A549 (cell line): ENCODE measurements at places on chromosomes 2 and 18.

DNA sequence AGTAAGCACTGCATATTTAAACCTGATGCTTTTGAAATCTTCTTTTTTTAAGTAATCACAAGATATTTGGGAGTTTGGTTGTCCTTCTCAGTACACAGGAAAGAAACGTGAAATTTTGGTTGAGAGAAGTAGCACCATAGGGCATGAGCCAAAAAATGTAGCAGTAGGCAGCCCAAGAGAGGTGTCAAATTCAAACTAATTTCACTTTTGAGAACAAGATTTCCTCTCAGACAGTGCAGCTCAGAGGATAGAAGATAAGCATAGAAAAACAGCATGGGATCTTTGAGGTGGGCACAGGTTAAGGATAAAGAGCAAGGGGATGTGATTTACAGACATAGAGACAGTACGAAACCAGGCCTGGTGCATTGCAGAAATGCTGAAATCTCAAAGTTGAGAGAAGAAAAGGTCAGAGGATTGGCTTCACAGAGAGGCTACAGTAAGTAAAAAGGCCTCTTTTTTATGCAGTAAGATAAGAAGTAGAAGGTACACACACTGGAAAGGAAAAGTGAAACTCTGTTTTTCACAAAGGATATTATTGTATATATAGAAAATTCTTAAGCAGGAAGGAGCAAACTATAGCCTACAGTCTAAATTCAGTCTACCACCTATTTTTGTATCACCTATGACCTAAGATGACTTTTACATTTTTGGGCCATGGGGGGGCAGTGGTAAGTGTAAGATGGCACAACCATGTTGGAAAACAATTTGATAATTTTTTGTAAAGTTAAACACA lies 89.8 kb downstream of the PKP4 start:
- DNase-seq = no peak

DNA sequence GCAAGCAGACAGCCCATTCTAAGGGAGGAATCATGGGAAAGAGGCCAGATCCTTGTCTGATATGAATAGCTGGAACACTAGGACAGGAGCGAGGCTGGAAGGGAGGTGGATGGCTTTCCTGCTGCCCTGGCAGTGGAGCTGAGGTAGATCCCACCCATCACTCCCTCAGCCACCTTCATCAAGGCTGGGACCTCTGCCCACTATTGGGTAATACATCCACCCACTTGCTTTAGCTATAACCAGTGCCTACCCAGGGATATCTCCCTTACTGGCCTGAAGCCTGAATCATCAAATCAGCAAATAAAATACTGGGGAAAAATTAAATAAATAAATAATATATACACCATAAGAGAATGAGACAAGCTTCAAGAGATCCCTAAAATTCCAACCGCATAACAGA lies 183.2 kb upstream of the KYNU start:
- no peak for DNase-seq

- no peak for DNase-seq
Measured at GRCh38 chr2:19086231-19086651, 272.2 kb downstream of the OSR1 start.

- DNase-seq = no peak
Measured at GRCh38 chr2:215848698-215849097, 164.7 kb downstream of the MREG start.

DNA sequence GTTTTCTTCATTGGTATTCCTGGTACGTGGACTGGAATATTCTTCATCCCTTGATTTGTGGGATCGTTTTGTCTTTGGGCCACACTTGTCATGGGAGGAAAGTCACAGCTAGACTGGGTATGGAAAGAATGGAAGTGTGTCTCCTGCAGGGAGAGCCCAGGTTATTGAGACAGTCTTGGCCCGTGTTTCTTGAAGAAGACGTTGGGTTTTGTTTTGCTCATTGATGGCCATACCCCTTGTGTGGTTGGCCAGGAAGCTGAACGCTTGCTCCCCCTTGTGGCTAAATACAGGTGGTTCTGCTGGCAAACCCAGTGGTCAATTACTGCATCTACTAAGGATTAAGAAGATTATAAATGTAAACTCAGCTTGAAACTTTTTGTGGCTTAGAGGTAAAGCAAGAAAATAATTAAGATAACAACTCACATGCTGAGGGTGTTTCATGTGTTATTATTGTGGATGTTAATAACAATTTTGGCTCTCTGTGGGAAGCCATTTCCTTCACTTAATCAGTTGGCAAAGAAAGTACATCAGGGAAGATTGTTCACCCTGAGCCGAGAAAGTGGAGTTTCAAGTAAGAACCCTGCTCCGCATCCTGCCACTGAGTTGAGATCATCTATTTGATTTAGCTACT lies 91.8 kb downstream of the NEDD4L start:
- DNase-seq = peak; percentile 71

DNA sequence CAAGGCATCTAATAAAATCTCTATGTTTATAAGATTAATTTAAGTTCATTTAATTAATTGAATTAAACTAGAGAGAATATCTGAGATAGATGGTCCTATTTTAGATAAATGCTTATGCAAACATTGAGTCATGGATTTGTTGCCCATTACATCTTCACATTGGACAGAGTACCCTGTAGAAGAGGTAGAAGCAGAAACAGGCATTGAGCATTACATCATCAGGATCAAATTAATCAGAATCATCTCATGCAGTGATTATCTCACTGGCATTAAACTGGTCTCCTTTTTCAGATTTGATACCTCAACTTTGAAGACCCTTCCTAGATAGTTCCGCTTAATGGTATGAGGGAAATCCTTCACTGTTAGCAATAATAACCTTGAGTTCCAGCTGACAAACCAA lies 469.6 kb upstream of the VRK2 start:
- no peak for DNase-seq

- no peak for DNase-seq
Measured at GRCh38 chr2:9222239-9222892, 15.8 kb downstream of the ASAP2 start.

- no peak for DNase-seq
Measured at GRCh38 chr2:179850188-179850587, 11.2 kb downstream of the ZNF385B start.

GRCh38 chr2:226868331-226869162 lies 32.7 kb downstream of the RHBDD1 start:
- no peak for DNase-seq

- no peak for DNase-seq
Measured at GRCh38 chr2:36762764-36763490, 66.4 kb downstream of the VIT start.

DNA sequence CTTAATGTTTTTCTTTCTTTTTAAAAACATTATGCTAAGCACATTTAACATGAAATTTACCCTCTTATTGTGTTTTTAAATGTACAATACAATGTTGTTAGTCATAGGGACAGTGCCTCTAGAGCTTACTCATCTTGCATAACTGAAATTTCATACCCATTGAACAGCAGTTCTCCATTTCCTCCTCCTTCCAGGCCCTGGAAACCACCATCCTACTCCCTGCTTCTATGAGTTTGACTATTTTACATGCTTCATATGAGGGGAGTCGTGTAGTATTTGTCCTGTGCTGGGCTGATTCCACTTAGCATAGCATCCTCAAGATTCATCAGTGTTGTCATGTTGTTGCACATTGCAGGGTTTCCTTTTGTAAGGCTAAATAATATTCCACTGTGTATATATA lies 92.6 kb downstream of the SPATS2L start:
- DNase-seq = no peak

GRCh38 chr2:174122185-174122584 lies 126.1 kb downstream of the OLA1 start:
- no peak for DNase-seq

DNA sequence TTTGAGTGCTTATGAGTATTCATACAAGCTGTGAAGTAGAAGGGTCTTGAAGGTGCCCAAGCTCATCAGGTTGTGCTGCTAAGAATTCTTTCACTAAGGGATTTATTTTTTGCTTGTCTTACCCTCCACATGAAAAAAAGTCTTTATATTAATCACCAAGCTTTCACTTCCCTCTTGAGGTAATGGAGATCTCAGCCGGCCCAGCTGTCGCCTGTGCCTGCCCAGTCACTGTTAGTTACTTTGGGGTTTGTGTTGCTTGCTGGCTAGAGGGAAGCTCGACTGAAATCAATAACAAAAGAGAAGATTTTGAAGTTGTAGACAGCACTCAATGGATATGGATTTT lies 21.9 kb downstream of the MC2R start:
- DNase-seq = no peak

DNA sequence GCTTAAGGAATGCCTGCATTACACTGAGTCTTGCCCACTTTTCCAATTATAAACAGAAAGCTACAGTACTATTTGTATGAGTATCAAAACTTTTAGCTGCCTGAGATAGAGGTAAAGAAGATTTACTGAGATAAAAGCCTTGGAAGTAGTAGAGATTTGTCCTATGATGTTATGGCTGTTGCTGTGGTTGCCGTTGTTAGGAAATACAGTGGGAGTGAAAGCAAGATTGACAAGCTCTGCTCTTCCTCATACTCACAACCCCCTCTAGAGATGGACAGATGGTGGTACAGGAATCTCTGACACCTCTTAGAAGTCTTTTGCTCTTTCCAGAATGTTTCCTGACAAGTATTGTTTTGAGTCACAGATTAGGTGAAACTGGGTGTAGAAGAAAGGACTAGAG lies 242.5 kb downstream of the RPIA start:
- no peak for DNase-seq

- no peak for DNase-seq
Measured at GRCh38 chr2:126808929-126809328, 89.8 kb upstream of the TEX51 start.

DNA sequence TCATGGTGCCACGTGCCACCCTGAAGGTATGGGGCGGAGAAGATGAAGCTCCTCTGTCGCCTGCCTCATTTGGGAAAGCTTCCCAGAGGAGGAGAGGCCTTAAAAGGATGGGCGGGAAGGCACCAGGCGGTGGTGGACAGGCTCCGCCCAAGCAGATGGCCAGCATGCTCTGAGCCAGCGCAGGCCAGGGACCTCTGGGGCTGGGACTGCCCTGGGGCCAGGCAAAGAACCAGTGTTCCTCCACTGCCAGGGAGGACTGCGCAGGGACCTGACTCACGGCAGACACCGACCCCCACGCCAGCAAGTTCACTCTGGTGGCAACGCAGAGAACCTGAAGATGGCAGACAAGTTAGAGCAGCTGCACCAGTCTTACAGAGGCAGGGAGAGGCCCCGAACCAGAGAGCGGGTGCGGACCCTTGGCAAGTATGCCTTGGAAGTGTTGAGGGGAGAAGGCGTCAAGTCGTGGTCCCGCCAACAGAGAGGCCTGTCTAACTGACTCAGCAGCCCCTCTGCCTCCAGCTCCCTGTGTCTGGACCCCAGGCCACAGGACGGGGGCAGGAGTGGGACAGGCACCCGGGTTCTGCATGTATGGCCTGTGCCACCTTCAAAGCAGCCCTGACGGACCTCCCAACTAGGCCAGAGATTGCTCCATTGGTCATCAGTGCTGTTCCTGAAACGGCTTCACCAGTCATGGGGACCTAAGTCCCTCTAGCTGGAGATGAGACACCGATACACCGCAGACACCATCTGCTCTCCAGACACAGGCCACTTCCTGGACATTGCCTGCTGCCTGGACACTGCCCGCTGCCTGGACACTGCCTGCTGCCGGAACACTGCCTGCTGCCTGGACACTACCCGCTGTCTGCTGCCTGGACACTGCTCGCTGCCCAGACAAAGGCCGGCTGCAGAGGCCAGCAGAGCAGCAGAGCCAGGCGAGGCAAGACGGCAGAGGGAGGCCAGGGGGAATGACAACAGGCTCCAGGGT lies 124.7 kb downstream of the HDAC4 start:
- DNase-seq = peak; percentile 61

DNA sequence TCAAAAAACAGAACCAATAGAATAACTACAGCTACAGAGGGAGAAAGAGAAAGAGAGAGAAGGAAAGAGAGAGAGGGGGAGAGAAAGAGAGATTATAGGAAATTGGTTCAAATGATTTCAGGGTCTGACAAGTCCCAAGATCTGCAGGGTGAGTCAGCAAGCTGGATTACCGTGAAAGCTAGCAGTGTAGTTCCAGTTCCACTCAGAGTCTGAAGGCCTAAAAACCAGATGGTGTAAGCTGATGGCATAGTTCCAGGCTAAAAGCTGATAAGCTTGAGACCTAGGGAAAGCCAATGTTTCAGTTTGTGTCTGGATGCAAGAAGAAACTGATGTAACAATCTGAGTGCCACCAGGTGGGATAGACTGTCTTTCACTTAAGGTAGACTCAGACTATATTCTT lies 397.7 kb downstream of the TRIB2 start:
- no peak for DNase-seq

- DNase-seq = no peak
Measured at GRCh38 chr2:42495234-42495581, 1.4 kb upstream of the KCNG3 start.

DNA sequence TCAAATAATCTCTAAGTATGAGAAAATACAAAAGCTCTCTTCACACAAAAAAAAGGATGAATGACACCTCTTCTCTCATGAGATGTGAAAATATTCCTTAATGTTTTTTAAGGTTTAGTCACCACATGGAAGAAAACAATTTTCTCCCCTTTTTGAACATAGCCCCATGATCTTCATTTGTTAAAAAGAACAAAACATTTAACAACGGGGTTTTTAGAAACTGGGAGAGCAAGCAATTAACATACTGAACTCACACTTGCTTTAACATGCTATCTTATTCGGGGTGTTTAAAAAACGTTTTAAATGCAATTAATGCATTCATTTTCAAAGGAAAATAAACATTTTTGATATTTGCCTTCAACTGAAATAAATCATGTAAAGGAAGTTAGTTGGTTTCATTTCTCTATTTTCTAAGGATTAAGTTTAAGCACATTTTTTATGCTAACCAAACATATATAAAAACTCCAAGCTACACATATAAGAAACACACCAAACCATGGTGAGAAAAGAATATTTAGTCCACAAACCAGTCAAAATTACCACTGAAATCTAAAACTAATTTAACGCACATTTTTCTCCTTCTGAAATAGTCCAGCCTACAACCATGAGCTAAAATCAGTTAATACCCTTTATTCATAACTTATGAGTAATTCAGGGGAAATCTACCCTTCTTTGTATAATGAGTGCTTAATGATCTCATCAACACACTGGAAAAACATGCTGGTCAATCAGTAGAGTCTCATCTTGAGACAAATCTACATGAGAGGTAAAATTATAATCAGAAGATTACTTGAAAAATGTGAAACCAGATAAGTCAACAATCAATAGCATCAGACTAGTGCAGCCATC lies 8.2 kb downstream of the FBXO11 start:
- DNase-seq = no peak

- no peak for DNase-seq
Measured at GRCh38 chr18:33560686-33561370, 17.2 kb upstream of the ASXL3 start.

DNA sequence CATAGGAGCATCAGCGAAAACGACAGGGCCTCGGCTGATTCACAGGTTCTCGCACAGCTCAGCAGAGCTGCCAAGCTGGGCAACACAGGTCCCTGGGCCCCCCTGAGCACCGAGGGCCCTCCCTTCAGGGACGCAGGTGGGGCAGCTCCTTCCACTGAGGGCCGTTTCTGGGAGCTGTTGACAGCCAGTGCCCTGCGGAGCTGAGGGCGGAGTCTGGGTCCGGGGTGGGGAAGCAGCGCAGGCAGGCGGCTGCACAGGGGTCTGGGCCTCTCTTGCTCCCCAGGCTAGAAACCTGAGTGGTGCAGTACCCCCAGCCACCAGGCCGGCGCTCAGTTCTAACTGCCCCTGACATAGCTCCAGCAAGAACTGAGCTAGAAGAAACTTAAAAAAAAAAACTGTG lies 65.7 kb downstream of the PXDN start:
- DNase-seq = no peak

- DNase-seq = peak; percentile 22
Measured at GRCh38 chr2:227186751-227187150, 22.3 kb downstream of the COL4A3 start.
